ENCODE measurements at places on chromosomes 2 and 18.

GRCh38 chr2:150526827-150527226 is 39.4 kb upstream of the RND3 start:
- DNase-seq, result no peak

GRCh38 chr2:64525317-64525613 is 1.1 kb downstream of the AFTPH start:
- peak; percentile 3 for DNase-seq

- no peak for DNase-seq
Measured at GRCh38 chr2:38074764-38075506, 1.0 kb downstream of the CYP1B1 start.

DNA sequence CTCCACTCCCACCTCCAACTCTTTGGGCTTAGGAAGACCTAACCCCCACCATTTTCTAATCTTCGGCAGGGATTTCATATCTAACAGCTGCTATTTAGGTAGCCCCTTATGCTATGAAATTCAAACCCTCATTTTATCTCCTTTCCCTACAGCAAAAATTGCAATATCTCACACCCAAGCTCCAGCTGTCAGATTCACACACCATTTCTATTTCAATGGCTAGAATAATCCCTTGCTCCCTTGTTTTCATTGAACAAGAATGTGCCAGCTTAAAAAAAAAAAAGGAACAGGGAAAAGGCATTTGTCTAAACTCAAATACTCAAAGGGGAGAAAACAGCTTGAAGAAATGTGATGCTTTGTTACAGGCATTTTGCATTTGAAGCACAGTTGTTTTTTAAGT is 850.6 kb upstream of the ACVR2A start:
- DNase-seq, result no peak

GRCh38 chr2:70717431-70718038 is 50.5 kb downstream of the ADD2 start:
- no peak for DNase-seq

GRCh38 chr2:71699428-71699827 is 246.1 kb downstream of the DYSF start:
- no peak for DNase-seq

- no peak for DNase-seq
Measured at GRCh38 chr2:96665083-96665569, 22.6 kb downstream of the FER1L5 start.

DNA sequence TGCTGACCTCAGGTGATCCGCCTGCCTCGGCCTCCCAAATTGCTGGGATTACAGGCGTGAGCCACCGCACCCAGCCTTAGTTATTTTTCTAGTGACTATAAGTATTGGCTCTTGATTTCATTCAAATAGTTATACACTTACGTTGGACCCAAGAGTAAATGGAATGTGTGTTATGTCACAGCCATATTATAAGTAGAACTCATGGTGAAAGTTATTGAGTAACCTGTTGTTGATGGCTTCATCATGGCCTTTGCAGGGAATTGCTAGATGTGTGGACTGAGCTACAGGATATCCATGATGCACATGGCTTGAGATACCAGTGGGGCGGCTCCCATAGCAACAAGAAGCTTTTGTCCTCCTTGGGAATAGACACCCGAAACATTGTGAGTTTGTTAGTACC is 44.7 kb downstream of the AFTPH start:
- DNase-seq, result no peak

- no peak for DNase-seq
Measured at GRCh38 chr2:54589340-54590215, 133.5 kb downstream of the SPTBN1 start.

- no peak for DNase-seq
Measured at GRCh38 chr18:22378672-22379282, 38.9 kb downstream of the CTAGE1 start.

GRCh38 chr2:144959416-144959815 is 439.5 kb upstream of the ZEB2 start:
- no peak for DNase-seq

- DNase-seq, result no peak
Measured at GRCh38 chr18:79884294-79884962, 67.0 kb downstream of the SLC66A2 start.

GRCh38 chr2:242054881-242055801 is 185.6 kb downstream of the RTP5 start:
- no peak for DNase-seq

- DNase-seq, result no peak
Measured at GRCh38 chr2:226317970-226318369, 481.6 kb downstream of the IRS1 start.

GRCh38 chr18:3712491-3712890 is 262.5 kb downstream of the TGIF1 start:
- no peak for DNase-seq

DNA sequence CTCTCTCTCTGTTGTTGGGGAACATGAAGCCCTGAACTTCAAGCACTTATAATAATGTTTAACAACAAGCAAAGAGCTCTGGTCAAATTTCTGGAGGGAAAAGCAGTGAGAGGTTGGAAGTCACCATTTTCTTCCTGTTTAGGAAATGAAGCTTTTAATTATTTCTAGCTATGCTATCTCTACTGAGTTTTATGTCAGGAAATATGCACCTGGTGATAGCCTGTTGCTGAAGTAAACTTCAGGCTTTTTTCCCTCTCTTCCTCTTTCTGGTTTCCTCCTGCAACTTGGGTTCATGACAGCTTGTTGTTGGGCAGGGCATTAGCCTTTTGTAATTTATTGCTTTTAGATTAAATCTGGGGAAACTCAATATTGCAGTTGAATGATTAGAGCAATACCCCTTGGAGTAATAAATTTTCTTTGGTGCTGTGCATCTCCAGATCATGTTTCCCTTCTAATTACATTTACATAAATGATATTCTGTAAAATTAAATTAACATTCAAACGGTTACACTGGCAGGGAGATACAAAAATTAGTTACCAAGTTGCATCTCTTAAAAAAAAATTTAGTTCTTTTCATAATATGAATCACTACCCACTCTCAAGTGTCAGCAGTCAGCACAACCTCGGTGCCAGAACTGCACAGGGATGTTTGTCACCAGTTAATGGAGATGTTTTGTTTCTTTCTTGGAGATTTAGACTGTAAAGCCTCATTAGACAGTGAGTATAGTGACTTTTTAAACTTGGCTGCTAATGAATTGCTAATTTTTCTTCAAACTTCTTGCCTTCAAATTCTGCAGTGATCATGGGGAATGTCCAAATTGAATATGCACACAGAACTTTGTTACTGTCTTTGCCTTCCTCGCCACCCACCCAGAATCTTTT is 466.6 kb upstream of the ETAA1 start:
- no peak for DNase-seq

DNA sequence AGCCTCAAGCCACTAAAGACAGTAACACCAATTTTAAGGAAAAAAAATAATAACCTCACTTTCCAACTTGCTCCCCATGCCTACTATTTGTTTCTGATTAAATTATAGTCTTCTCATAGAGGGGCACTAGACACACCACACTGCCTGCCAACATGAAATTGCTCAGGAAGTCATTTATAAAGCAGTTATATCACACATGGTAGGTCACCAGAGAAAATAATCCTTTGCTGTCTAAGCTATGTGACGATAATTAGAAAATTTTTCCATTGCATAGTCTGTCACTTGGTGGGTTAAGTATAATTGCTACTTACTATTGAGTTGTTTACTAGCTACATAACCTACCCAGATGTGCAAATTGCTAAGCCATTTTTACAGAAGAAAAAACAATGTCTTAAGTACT is 85.2 kb downstream of the INO80D start:
- DNase-seq, result no peak

GRCh38 chr18:59270689-59271257 is 2.5 kb downstream of the RAX start:
- DNase-seq, result no peak

DNA sequence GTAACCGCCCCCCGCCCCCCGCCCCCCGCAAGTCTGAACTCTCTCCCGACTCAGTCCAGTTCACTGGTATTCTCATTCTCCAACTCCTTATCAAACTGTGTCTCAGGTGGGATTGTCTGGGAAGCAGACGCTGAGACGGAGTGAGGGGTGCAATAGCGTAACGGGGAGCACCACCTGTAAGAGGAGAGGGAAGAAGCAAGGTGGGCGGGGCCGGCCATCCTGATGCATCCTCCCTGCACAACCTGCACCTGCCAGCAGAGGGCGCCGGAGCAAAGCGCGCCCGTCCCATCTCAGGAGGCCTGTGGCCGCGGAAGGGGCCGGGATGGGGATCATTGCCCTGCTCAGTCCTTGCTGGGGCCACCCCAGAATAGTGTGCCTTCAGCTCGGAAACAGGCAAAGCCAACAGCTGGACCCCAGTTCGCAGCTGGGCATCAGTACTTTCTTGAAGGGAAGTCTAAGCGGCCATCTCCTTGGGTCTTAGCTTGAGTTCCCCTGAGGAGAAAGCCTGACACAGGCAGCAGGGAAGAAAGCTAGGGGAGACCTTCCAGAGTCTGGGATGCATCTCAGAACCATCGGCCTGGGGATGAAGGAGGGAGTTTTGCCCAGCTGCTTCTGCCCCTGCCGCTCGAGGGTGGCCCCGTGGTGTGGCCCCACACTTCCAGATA is 208.0 kb downstream of the TFCP2L1 start:
- DNase-seq, result peak; percentile 40

- DNase-seq, result no peak
Measured at GRCh38 chr2:170509452-170510193, 205.5 kb upstream of the SP5 start.

GRCh38 chr18:8657050-8657820 is 48.0 kb downstream of the RAB12 start:
- no peak for DNase-seq

DNA sequence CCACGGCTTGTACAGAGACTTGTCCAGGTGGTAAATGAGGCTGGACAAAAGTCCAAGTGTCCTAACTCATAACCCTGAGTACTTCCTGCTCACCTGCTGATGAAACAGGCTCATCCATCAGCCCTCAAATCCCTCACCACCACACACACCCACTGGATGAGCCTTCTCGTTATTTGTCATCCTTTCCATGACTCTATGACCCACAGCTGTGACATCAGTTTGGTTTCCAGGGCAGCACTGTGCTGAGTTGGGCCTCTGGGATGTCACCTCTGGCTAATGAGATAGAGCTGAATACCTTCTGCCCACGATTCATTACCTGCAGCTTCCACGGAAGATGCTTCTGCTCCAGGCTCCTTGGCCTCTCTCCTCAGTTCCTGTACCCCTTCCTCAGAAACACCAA is 39.4 kb downstream of the SLC14A2 start:
- no peak for DNase-seq

DNA sequence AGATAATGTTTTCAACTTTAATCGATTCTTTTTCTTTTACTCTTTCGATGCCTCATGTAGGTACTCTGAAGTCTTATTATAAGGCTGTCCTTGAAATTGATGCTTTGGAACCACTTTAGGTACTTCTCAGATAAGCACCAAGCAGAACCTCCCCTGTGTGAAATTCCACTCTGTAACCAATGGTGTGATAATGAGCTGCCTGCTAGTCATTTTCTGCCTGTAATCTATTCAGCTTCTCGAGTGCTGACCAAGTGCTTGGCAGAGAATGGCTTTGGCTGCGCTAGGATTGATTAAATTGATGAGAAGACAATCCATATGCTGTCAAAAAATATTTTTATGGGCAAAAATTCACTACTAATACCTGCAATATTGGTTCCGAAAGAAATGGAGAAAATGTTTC is 132.1 kb upstream of the STON1 start:
- no peak for DNase-seq

GRCh38 chr18:3097082-3097481 is 84.1 kb upstream of the LPIN2 start:
- DNase-seq, result no peak

DNA sequence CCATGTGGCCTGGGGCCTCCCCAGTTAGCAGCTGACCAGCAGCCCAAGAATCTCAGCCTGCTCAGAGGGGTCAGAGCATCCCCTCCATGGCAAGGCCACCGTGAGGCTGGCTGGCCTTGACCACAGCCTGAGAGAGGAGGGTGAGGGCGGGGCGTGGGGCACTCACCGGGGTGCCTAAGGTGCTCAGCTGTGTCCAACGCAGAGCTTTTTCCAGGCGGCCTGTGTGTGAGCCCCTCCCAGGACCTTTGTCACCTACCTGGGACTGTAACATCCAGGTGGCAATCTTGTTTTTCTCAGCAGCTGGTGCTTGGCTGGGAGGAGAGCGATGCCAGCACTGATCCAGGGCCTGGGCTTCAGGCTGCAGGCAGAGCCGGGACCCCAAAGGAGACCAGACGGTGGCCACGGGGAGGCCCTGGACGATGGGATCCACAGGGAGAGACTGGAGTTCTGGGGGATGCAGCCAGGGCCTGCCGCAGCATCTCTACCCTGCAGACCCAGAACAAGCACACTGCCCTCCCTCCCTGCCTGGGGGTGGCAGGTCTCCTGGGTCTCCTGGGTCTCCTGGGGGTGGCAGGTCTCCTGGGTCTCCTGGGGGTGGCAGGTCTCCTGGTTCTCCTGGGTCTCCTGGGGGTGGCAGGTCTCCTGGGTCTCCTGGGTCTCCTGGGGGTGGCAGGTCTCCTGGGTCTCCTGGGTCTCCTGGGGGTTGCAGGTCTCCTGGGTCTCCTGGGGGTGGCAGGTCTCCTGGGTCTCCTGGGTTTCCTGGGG is 12.3 kb downstream of the SNED1 start:
- DNase-seq, result no peak

DNA sequence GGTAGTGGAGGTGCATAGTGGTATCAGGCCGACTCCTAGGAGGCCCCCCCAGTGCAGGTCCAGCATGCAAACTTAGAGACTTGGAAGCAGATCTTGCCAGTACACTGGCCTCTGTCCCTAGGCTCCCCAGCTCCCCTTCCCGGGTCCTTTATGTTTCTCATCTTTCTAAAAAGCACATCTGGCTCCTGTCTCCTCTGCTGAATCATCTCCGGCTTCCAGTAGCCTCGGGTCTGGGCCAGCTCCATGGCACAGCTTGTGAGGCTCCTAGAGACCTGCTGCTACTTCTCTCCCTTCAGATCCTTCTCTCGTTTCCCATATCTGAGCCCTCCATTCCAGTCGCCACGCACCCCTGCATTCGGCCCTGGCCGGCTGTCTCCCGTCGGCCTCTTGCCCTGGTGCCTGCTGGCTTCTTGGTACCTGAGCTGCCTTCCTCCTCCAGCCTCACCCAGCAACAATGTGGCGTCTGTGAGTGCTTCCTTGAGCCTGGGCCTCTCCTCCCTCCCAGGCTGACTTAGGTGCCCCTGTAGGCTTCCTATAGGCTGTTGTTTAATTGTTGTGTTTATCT is 6.6 kb downstream of the TRAF3IP1 start:
- DNase-seq, result no peak

DNA sequence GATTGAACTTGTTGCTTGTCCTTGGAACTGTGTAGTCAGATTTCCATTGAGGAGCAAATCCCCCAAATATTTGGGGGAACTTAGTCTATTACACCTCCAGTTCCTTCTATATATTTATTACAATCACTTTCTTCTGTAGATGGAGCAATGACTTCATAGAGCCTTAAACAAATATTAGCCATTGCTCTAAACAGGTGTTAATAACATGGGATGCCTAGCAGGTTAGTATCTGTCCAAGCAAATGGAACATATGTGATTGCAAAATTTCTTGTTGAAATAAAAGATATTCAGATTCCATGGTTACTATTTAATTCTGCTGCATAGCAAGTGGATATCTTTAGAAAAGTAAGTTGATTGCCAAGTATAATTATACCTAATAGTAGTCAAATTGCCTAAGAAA is 207.6 kb upstream of the NABP1 start:
- no peak for DNase-seq

- DNase-seq, result no peak
Measured at GRCh38 chr2:147398996-147399395, 445.8 kb upstream of the ACVR2A start.
